ENCODE measurements at places on chromosomes 3 and 15.

DNA sequence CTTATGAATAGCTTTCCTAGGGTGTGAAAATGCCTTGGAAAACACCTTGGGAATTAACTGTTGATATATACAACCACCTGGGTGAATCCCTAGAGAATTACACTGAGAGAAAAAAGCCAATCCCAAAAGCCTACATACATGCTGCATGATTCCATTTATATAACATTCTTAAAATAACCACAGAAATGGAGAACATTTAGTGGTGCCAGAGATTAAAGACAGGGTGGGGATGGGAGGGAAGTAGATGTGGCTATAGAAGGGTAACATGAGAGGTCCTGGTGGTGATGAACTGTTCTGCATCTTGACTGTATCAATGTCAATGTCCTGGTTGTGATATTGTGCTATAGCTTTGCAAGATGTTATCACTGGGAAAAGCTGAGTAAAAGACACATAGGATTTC is 291.0 kb downstream of the CLSTN2 start:
- DNase-seq = no peak

DNA sequence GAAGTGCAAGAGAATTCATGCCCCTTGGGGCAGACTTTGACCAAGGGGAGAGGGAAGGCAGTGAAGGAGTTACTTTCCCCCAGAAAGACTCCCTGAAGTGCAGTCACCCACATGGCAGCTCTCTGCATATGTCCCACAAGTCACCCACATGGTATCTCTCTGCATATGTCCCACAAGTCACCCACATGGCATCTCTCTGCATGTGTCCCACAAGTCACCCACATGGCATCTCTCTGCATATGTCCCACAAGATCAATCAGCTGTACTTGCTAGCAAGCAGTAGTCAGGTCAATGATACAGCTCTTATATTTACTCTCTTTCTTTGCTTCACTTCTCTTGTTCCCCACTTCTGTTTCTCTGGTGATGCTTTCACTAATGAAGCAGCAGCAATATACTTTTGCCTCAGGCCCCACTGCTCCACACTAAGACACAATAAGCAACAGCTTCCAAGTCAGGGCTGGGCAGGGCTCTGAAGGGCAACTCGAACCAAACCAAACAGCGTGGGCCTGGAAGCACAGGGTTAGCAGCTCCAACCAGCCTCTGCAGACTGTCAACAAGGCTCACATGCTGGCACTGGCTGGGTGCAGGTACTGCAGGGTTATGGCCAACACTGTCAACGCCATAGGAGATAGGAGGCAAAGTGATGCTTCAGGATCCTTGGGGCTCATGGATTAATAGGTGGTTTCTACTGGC is 46.7 kb downstream of the THBS1 start:
- DNase-seq = no peak

DNA sequence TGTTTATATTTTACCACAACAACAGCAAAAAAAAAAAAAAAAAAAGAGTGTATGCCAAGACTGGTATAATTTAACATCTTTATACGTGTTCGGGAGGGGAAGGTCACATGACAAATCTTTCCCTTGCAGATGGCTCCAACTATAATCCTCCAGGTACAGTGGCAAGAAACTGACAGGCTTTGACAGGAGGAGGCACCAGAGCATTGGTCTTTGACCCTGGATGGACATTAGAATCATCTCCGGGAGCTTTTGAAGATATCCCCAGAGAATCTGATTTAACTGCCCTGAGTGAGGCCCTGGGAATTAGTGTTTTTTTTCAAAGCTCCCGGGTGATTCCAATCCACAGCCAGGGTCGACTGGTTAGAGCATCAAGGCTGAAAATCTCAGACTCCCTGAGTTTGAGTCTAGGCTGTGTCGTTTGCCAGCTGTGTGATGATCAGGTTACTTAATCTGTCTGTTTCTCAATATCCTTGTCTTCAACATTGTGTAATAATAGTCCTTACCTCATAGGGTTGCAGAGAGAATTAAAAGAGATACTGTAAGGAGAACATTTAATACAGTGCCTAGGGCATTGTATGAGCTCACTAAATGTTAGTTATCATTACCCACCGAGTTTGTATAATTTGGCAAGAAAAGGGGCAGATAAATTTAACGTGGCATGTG is 8.9 kb upstream of the SEMA5B start:
- DNase-seq = no peak

- DNase-seq = peak; percentile 67
These were observed at the start of gene SLC6A11 for GRCh38 chr3:10816019-10816862. SLC6A11 (plus strand) TSS chr3:10816228; CDS start chr3:10816266, 38 bp downstream.

Data from islet precursor cell (in vitro differentiated cells).